ENCODE measurements at places on chromosomes 5 and 9.
A peak's percentile ranks its signal among the peaks of the same experiment; 100 is the strongest.

- no peak for DNase-seq
Measured at GRCh38 chr9:133627341-133627740, 8.8 kb upstream of the DBH start.

GRCh38 chr9:26243726-26244125 lies 565.5 kb upstream of the TUSC1 start:
- DNase-seq = no peak

DNA sequence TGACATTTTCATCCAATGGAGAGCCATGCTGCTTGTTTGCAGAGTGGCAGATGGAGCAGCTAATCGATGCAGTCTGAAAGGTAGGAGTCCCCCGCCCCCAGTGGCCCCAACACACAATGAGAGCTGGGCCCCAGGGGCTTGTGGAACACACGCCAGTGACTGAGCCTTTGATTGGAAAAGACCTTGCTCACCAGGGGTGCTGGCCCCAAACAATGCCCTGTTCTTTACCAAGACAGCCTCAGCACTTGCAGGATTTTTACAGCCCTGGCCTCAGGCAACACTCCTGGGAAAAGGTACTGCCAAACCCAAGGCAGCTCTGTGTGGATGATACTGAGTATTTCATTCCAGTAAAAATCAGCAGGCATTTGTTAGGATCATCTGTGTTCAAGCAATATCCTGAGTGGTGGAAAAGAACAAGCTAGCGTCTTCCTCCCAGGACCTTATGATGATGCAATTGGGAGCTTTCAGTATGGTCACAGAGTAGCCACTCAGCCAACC lies 276.8 kb upstream of the CLINT1 start:
- DNase-seq = peak; percentile 33

GRCh38 chr9:84170521-84171141 lies 169.9 kb downstream of the SLC28A3 start:
- DNase-seq = peak; percentile 91

DNA sequence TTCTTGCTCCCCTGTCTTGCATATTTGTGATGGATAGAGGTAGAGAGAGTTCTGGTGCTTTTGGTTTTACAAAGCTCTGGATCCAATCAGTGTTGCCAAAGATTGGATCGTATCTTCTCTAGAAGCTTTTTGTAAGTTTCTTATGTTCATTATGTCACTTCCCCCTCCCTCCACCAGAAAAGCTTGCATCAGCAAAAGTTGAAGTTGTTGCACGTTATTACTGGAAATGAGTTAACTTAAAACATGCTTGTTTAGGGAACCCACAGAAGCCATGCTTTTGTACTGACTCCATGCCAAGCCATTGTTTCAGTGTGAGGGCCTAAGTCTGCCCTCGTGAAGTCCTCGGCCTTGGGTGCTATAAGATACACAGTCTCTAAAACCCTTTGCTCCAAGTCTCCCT lies 186.5 kb downstream of the ERCC6L2 start:
- no peak for DNase-seq

GRCh38 chr5:124599028-124599973 lies 147.1 kb downstream of the ZNF608 start:
- peak; percentile 40 for DNase-seq
